AG09319 (cell line): ENCODE measurements at places on chromosomes 3 and 15.

DNA sequence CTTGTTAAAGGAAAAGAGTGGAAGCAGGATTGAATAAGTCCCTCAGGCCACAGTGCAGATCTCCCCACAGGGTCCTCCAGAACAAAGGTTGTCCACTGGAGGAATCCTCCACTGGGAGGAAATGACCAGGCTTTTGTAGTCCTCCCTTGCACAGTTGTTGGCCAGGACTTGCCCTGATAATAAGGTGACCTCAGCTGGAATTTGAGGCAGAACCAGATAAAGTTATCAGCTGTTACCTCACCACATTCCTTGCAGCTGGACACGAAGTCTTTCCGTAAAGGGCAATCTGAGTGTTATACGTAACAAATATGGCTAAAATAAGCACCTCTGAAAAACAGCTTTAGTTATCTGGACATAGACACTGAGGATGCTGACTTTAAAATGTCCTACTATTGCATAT lies 83.5 kb upstream of the NAALADL2 start:
- DNase-seq, result no peak

DNA sequence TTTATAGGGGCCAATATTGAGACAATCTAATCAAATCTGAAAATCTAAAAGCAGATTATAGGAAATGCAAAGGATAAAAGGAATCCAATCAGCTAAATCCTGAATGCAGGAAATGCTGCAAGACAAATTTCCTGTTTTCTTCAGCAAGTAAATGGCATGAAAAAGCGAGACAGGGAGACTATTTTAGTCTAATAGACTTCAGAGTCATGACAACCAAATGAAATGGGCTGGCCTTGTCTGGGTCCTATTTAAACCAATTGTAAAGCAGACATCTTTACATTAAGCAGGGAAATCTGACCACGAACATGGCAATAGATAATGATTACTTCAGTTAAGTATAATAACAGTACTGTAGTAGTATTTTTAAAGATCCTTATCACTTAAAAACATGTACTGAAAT lies 2.1 kb downstream of the DBR1 start:
- DNase-seq, result no peak

- DNase-seq, result no peak
Measured at GRCh38 chr3:197183582-197183981, 114.8 kb downstream of the DLG1 start.

DNA sequence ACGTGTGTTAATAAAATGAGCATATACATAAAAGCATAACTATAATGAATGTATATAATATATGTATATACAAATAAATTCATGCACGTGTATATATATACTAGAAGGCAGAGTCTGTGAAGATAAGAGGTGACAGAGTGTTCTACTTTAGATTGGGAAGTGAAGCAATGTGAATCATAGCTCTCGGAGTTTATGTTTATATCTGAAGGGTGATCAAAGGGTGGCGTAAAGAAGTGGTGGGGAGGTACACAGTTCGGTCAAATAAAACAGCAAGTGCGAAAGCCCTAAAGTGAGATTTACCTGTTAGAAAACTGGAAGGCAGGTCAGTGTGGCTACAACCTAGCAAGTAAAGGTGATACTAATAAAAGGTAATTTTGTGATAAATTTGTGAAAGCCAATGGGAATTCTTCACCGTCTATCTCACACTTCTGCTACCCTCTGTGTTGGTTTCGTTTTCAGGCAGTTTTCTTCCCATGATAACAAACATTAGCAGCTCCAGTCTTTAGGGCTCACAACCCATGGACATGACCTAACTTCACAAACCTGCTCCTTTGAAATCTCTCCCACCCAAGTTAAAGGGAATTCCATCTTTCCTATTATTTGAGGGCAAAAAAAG lies 46.7 kb upstream of the BCHE start:
- DNase-seq, result no peak

- DNase-seq, result no peak
Measured at GRCh38 chr3:33900809-33901505, 102.5 kb downstream of the PDCD6IP start.

DNA sequence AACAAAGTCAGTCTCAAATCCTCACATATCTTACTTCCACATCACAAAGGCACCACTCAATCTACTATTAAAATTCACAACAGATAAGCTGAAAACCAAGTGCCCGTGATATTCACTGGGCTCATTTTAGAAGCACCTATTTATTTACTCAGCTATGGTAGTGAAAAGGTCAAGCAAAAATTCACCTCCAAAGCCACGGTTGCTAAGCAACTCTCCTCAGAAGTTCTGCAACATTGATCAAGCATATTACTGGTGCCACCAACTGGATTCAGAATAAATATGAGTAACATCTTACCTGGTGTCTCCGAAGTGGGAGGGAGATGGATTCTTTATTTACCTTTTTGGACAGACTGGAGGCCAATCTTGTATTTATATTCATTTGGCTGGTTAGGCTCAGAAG lies 714.8 kb downstream of the FHIT start:
- no peak for DNase-seq

DNA sequence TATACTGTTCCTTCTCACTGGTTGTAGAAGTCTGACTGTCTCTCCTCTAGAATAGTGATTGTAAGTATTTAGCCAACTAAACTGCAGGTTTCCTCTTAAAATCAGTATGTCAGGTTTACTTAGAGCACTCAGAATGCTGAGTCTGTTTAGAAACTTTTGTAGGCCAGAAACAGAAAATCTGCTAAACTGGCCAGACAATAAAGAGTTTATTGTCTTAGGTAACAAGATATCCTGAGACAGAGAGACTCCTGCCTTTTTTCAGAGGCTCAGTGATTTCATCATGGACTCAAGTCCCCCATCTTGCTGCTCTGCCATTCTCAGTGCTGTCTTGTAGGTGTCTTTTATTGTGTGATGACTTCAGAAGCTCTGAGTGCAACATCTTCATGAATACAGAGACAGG lies 279.0 kb downstream of the MFSD1 start:
- DNase-seq, result no peak

DNA sequence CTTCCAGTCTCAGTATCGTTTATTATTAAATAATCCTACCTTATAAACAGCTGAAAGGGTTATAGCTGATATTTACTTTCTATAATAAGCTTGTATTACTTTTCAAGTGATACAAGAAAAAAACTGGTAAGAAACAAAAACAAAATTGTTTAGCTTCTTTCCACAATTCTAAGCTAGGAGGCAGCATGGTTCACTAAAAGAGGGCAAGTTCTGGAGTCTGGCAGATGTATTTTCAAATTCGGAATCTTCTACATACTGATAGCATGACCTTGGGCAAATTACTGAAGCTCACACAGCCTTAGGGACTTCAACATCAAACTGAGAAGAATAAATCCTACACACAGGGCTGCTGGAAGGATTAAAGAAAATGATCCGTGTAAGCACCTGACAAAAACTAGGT lies 15.4 kb downstream of the C15orf62 start:
- no peak for DNase-seq
